Motor neuron (in vitro differentiated cells): ENCODE measurements at places on chromosomes 16 and 17. TPM values are rescaled to one million over a fixed set of nuclear protein-coding genes. Genes with fewer than 3 reads are reported as not detected.

GRCh38 chr17:491086-492021 lies 138.7 kb upstream of the RPH3AL start:
- peak; percentile 82 for ATAC-seq

GRCh38 chr16:78102865-78103264 lies 3.4 kb downstream of the WWOX start:
- no peak for ATAC-seq

DNA sequence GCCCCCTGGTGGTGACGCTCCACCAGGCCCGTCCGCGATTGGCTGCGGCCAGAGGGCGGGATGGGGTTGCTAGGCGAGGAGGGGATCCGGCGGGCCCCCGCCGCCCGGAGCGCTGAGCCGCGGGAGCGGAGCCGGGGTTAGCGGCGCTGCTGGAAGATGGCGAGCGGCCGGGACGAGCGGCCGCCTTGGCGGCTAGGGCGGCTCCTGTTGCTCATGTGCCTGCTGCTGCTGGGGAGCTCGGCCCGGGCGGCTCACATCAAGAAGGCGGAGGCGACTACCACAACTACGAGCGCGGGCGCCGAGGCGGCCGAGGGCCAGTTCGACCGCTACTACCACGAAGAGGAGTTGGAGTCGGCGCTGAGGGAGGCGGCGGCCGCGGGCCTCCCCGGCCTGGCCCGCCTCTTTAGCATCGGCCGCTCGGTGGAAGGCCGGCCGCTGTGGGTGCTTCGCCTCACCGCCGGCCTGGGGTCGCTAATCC lies at the start of gene CPD:
Gene CPD, plus strand, starts transcription at position 103 of the 478 bp plus-strand sequence. Its CDS starts 54 bp downstream, at position 157.
- ATAC-seq: peak; percentile 83

- no peak for ATAC-seq
These were observed 205.3 kb downstream of the PHKB start for GRCh38 chr16:47666434-47666833.

JPH3 gene
- 19.9 and 22.3 TPM in 2 replicates for total RNA-seq

DNA sequence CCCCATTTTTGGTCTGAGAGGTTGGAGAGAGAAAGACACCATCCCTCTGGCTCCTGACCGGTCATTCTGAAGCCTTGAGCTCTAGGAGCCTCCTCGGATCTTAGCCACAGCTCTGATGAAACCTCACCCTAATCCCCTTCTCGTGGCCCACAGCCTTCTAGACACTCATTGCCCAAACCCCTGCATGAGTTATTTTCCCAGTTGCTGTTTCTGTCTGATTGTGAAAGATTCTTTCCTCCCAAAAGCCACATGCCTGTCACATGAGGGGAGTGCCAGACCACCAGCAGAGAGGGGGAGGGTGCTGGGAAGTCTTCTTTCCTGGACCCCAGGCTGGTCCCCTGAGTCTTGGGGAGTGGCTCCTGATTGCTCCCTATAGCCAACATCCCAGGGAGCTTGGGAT lies 17.6 kb upstream of the ABR start:
- ATAC-seq: peak; percentile 68
